ENCODE measurements at places on chromosomes 11 and 22.

DNA sequence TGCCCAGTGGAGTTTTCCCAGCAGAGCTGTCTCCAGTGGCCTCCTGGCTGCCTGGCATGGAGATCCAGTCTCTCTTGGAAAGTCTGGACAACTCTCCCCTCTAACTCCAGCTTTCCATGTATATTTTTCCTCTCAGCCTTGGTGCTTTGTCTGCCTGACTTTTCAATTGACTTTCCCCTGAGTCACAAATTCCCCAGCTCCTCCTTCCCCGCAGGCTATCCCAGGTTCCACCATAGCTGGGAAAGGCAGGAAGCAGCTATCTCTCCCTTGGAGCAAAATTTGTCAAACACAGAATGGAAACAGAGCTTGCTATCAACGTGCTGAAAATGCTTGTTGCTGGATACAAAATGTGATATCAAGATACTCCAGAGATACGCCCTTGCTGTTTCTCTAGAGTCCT is 384.8 kb downstream of the TMEM135 start:
- DNase-seq, result no peak

GRCh38 chr11:93935826-93936225 is 85.3 kb upstream of the HEPHL1 start:
- no peak for DNase-seq

- no peak for DNase-seq
Observed at GRCh38 chr22:42649246-42650099, at the start of gene CYB5R3. CYB5R3 (minus strand) TSS chr22:42649392; CDS start chr22:42649315, 77 bp downstream.

GRCh38 chr11:70498171-70498571 is 99.8 kb downstream of the CTTN start:
- no peak for DNase-seq

GRCh38 chr11:396948-397548 is 3.0 kb downstream of the PKP3 start:
- no peak for DNase-seq

DNA sequence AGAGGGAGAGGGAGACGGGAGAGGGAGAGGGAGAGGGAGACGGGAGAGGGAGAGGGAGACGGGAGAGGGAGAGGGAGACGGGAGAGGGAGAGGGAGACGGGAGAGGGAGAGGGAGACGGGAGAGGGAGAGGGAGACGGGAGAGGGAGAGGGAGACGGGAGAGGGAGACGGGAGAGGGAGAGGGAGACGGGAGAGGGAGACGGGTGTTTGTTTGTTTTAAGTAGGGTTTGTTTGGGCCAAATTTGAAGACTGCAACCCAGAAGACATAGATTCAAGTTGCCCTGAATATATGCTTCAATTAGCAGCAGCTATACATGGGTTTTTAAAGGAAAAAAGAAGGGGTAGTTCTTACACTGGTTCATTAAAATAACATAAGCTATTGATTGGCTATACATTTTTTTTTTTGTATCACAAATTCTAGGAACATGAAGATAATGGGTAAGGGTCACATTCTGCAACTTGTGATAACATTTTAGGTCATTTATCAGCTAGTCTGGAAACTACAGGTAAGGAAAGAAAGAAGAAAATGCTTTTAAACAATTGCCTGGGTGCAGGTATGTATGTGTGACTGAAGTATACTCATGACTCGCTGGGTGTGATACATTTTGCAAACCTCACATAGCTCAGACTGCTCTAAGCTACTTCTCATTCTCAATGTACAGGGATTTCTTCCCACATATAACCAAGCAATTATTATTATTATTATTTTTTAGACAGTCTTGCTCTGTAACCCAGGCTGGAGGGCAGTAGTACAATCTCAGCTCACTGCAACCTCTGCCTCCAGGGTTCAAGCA is 67.3 kb downstream of the MCHR1 start:
- no peak for DNase-seq

DNA sequence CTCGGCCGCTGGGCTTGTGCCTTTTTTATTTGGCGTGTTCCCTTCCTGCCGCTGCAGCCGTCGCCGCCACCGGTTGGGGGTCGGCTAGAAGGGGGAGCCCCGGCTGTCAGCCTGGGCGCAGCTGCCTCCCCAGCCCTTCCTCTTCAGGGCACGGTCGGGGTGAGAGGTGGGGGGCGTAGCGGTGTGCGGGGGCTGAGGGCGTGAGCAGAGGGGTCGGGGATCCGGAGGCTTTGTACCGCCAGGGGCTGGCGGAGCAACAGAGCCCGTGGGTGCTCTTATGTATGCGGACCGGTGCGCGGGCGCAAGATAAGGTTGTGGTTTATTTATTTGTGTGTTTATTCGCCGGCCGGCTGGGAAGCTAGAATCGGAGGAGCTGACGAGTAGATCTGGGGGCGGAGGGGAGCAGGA is 477 bp downstream of the ZBTB16 start:
- DNase-seq, result no peak

- DNase-seq, result no peak
Observed at GRCh38 chr11:80024119-80024518, 583.3 kb upstream of the TENM4 start.

- DNase-seq, result no peak
Observed at GRCh38 chr22:41982865-41983264, 13.6 kb downstream of the SEPTIN3 start.

GRCh38 chr22:50236731-50237409 is 8.0 kb downstream of the TUBGCP6 start:
- DNase-seq, result no peak

All from AG04449 (cell line).